ENCODE measurements at places on chromosomes 3 and 15. TPM values are rescaled to one million over a fixed set of nuclear protein-coding genes. Genes with fewer than 3 reads are reported as not detected.
A peak's percentile ranks its signal among the peaks of the same experiment; 100 is the strongest.

The HLTF gene
- 24.1 TPM for total RNA-seq

The CIDEC gene
- total RNA-seq = 380 TPM

The PEX5L gene
- total RNA-seq = 36.5 TPM

DNA sequence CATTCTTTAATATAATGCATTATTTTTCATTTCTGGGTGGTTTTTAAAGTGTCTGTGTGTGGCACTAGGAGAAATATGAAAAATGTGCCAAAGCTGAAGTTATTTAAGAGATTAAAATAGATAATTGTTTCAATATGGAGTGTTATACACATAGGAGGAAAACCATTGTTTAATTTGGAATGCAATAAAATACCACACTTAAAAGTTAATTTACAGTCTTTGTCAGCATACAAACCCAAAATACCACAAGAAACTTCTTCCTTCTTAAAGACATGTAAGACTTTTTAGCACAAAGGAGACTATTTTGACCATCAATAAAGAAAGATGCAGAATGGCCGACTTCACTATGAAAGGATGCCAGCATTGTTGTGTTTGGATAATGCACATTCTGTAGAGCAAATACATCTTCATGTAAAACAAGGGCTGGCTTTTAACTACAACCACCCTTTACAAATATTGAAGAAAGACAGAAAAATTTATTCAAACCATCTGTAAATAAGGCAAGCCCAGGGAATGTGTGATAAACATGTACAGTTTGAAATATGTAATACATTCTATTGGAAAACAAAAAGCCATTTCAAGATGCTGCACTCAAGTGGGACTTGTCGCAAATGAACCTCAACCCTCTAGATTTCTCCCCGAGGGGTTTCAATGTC, 1146.6 kb downstream of the ROBO1 start:
- no peaks in the 10 kb centered on the region for H3K4me1 ChIP-seq
- no peak overlapping the region for H3K27ac ChIP-seq
- peaks cover 9% of the 10 kb centered on the region for H3K36me3 ChIP-seq
- H3K4me3 ChIP-seq = no peak overlapping the region
- DNase-seq = no peak

DNA sequence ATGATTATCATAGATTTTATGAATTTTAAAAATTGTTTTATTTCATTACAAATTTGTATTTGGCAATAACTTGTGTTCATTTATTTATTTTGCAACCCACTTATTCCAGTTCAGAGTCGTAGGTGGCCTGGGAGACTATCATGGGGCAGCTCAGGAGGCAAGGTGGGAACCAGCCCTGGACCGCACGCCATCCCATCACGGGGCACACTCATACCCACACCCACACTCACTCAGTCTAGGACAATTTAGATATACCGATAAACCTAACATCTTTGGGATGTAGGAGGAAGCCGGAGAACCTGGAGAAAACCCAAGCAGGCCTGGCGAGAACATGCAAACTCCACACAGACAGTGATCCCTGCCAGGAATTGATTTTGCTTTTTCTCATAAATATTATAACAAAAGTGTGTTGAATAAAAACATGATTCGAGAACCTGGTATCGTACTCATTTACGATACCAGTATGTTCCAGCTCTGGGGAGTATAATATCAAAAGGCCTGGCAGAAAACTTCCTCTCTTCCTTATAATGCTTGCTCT, 205.3 kb downstream of the NFKBIZ start:
- H3K4me3 ChIP-seq = no peak overlapping the region
- DNase-seq = no peak
- H3K4me1 ChIP-seq = no peaks in the 10 kb centered on the region
- no peaks in the 10 kb centered on the region for H3K36me3 ChIP-seq

GRCh38 chr3:17850448-17850847, 108.0 kb upstream of the TBC1D5 start:
- H3K4me1 ChIP-seq = no peaks in the 10 kb centered on the region
- no peaks in the 10 kb centered on the region for H3K36me3 ChIP-seq
- no peak overlapping the region for H3K4me3 ChIP-seq
- H3K27me3 ChIP-seq = no peaks in the 10 kb centered on the region

- peak overlapping the region; percentile 98 for H3K27ac ChIP-seq
Measured at GRCh38 chr3:42655331-42655888, 1.9 kb downstream of the ZBTB47 start.

- no peaks in the 10 kb centered on the region for H3K27me3 ChIP-seq
- no peak overlapping the region for H3K4me3 ChIP-seq
- H3K4me1 ChIP-seq = peaks cover 8% of the 10 kb centered on the region
- no peak for DNase-seq
Measured at GRCh38 chr15:93290618-93290946, 201.6 kb upstream of the RGMA start.

- H3K4me3 ChIP-seq = no peak overlapping the region
- no peak for DNase-seq
Measured at GRCh38 chr3:52458770-52459545, 3.6 kb downstream of the NISCH start.

- H3K36me3 ChIP-seq = peaks cover 29% of the 10 kb centered on the region
- no peak overlapping the region for H3K4me3 ChIP-seq
- DNase-seq = no peak
- H3K27me3 ChIP-seq = no peaks in the 10 kb centered on the region
- H3K4me1 ChIP-seq = no peaks in the 10 kb centered on the region
Measured at GRCh38 chr3:130654091-130654490, 92.5 kb downstream of the PIK3R4 start.
